ENCODE measurements at places on chromosomes 11 and 22.

GRCh38 chr11:67604815-67605214 is 1.9 kb upstream of the NDUFV1 start:
- no peak for DNase-seq

DNA sequence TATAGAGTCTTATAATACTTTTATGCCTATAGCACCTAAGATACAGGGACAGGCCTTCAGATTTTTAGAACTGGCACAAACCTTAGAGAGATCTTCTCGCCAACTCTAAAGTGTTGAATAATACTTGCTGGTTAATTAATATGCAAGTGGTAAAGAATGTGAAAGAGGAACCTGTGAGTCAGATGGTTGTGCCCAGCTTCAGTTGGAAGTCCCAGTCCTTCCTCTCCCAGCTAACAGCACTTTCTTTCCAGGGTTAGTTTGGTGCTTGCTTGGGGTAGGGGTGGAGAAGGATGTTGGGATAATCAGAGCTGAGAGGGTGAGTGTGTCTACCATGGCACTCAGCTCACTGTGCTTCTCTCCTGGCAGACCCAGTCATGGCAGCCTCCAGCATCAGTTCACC is 4.9 kb upstream of the TMEM132A start:
- DNase-seq: no peak

DNA sequence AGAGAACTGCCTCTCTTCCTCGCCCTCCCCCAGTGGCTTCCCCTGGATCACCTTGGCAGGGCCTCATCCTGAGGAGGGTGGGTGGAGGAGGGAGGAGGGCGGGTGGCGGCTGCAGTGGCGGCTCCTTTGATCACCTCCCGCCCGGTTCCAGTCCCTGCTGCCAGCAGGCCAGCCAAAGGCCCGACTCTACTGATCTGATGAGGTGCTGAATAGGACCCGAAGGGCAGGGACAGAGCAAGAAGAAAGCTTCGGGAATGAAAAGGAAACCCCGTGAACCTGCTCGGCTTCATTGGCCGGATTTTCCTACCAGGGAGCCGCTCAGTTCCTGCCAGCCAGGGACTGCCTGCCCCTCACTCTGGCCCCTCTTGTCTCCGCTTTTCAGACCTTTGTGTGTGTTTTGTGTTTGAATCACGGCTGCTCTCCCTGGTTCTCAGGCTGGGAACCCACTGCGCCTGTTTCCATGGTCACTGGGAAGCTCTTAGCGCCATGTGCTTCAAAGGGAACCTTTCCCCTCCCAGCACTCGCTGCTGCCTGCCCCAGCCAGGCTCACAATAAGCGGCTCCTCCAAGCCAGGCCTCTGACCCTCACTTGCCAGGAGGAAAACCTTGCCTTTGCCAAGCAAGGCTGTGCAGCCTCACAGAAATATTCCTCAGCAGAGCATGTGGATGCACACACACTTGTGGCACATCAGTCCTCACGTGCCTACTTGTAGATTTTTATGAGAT is 56.8 kb downstream of the C22orf31 start:
- DNase-seq: no peak

- DNase-seq: no peak
These were observed 5.5 kb downstream of the MRGPRX2 start for GRCh38 chr11:19055016-19055415.

DNA sequence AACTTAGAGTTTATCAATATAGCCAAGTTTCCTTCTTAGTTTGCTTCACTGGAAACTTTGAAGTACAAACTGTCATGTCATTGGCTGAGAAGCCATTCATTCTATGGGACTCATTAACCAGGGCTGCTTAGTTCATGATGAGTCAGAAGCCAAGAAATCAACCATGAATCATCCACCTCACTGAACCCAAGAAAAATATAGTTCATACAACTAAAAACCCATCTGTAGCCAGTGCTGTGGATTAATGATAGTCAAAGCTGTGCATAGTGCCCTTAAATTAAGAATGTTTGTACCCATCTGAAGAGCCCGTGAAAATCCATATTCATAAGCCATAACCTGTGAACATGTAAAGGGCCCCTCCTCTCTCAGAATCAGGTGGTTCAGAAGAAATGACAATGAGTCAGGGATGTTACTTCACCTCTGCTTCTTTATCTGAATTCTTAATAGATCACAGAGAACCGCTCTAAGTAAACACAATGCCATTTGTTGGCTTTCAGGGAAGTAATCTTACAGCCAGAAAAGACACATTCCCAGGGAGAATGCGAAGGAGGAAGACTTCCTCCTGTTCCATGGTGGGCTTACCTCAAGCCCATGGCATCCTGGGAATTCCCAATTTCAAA is 25.4 kb downstream of the MMP20 start:
- no peak for DNase-seq

DNA sequence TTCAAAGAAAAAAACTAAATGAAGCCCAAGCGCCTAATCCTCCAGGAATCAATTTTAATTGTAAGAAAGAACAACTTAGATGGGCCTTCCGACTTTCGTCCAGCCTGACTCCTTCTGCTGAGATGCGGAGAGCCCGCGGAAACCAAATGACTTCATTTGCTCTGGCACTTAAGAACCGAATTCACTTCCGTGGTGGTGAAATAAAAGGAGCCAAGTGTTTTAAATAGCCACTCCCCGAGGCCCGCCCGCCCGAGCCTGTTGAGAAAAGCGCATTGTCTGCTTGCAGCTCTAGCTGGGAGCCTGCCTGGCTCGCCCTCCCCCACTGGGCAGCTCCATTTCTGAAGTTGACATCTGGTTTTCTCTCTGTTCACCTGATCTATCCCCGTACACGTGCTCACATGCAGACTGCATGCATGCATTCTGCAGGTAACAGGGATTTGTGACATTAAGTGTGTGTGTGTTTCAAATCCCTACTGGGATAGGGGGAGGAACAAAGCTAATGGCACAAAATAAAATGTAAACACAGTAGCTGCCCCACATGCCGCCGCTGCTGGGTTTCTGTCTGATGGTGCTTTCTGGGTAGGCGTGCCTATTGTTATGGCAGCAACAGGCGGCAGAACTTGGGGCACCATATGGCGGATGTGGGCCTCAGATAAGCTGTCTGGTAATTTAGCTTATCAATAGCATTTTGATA is 6.2 kb downstream of the TEAD1 start:
- DNase-seq: no peak

DNA sequence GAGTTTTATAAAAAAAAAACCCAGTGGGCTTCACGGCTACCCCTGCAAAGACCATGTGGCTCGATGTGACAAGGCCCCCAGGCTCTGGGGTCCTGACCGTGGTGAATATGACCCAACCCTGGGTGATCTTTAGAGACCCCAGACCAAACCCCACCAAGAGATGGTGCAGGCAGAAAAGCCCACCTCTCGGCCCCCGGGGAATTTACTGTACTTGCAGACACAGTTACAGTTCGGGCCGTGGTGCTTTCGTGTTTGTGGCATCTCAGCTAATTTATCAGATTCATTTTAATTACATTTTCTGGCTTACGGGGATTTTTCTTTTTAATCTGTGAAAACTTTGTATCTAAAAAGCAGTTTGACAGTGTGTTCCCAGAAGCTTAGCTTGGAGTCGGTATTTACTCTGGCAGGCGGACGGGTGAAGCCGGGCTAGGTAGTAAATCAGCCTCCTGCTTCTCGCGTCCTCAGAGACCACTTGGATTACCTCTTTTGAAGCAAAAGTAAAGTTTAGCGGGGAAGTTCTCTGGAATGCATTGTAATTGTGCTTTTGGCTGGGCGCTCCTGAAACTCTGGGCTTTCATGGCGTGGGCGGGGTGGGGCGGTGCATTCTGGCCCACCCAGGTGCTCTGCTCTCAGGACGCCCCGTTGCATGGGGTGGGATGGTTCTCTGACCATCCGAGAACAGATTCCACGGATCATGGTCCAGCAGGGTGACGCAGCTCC is 25.3 kb downstream of the ANO1 start:
- no peak for DNase-seq

Data from D721Med (cell line).